ENCODE measurements at places on chromosomes 1 and 21. TPM values are rescaled to one million over a fixed set of nuclear protein-coding genes. Genes with fewer than 3 reads are reported as not detected.

DNA sequence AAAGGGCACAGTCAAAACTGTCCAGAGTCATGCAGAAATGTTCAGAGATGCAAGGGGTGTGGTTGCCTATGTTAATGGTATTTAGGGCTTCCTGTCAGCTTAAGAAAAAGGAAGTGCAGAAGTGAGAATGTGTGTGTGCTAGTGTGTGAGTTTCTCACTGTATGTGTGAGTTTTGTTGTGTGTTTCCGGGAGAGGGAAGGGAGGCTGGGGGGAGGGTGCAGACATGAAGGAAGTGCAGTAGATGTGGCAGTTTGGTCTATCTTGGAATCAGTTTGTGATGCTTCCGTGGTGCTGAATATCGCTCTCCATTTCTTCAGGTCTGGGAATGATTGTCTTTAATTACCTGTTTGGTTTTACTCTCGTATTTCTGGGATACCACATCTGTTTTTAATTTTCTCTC, 16.5 kb upstream of the ATP6V1G3 start:
- no peaks in the 10 kb centered on the region for H3K36me3 ChIP-seq
- DNase-seq = peak; percentile 24
- no peaks in the 10 kb centered on the region for H3K27me3 ChIP-seq
- H3K4me3 ChIP-seq = no peak overlapping the region

GRCh38 chr1:247408100-247408499, 7.9 kb upstream of the NLRP3 start:
- H3K27ac ChIP-seq = no peak overlapping the region
- H3K27me3 ChIP-seq = no peaks in the 10 kb centered on the region
- peaks cover 51% of the 10 kb centered on the region for H3K4me1 ChIP-seq
- H3K36me3 ChIP-seq = no peaks in the 10 kb centered on the region

DNA sequence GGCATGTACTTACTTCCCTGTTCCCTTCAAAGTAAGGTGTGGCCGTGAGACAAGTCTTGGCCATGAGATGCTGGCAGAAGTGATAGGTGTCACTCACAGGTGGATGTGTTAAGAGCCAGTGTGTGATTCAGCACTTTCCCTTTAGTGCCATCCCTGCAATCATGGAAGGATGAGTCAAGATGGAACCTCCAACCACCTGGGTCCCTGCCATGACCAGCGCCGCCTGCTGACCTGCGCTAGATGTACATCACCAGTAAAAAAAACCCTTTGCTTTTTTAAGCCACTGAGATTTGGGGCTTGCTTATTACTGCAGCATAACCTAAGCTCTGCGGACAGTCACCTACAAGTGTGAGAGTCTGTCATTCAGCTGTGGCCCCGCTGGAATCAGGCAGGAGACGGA, 71.7 kb downstream of the TOMM20 start:
- no peak for DNase-seq
- no peaks in the 10 kb centered on the region for H3K36me3 ChIP-seq
- H3K4me3 ChIP-seq = no peak overlapping the region
- H3K27ac ChIP-seq = no peak overlapping the region
- H3K4me1 ChIP-seq = no peaks in the 10 kb centered on the region
- H3K27me3 ChIP-seq = no peaks in the 10 kb centered on the region

GRCh38 chr21:14223365-14223764, 7.4 kb downstream of the RBM11 start:
- H3K4me3 ChIP-seq = no peak overlapping the region
- H3K4me1 ChIP-seq = no peaks in the 10 kb centered on the region
- H3K36me3 ChIP-seq = no peaks in the 10 kb centered on the region
- H3K27ac ChIP-seq = no peak overlapping the region
- DNase-seq = no peak
- no peaks in the 10 kb centered on the region for H3K27me3 ChIP-seq

GRCh38 chr21:35988416-35989137, 71.7 kb downstream of the SETD4 start:
- no peak overlapping the region for H3K27ac ChIP-seq
- H3K27me3 ChIP-seq = no peaks in the 10 kb centered on the region
- H3K4me3 ChIP-seq = no peak overlapping the region
- H3K36me3 ChIP-seq = no peaks in the 10 kb centered on the region
- no peak for DNase-seq

DNA sequence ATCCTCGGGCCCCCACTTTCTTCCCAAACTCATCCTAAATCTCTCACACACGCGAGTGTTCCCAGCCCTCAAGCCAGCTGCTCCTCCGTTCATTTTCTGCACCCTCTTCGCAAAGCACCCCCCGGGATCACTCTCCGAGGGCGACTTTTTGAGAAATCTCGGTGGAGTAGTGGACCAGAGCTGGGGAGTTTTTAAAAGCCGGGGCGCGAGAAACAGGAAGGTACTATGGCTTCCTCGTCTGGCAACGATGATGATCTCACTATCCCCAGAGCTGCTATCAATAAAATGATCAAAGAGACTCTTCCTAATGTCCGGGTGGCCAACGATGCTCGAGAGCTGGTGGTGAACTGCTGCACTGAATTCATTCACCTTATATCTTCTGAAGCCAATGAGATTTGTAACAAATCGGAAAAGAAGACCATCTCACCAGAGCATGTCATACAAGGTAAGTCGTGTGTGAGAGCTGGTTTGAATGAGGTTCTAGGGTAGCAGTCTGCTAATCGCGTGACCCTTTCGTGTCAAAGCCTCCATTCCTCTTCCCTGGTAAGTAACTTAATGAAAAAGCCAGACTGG, 800 bp downstream of the DR1 start:
- H3K4me1 ChIP-seq = peaks cover 34% of the 10 kb centered on the region
- H3K36me3 ChIP-seq = no peaks in the 10 kb centered on the region
- H3K27ac ChIP-seq = peak overlapping the region; percentile 92
- DNase-seq = peak; percentile 18
- no peaks in the 10 kb centered on the region for H3K27me3 ChIP-seq

DNA sequence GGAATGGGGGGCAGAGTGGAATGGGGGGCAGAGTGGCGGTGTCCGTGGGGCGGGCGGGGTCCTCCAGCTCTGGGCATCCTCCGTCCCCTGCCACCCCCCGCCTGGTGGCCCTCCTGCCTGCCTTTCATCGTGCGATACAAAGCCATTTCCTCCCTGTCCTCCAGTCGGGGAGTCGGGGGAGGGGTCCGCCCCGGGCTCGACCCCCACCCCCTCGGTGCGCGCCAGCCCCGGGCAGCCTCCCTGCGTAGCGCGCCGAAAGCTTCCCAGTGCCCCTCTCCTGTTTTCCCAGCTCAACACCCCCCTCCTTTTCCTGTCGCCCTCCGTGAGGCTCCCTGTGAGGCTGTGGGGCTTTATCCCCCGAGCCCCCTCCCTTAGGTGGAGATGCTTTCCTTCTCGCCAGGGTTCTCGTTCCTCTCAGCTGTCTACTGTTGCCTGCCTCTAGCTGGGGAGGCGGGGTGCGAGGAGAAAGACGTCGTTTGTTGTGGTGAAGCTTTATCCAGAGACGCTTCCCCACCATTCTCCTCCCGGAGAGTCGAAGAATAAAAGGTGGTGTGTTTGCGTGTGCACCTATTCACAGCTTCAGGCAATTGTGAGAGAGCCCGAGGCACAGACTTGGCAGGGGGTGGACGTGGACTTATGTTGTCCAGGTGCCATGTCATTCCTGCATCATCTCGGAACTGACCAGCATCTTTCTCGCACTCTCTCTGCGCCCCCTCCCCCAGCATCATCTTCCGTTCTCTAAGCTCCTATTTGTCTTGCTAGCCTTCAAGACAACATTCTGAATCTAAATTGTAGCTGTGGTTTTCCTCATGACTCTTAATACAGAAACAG, 848 bp downstream of the DNM3 start:
- DNase-seq = peak; percentile 17
- no peaks in the 10 kb centered on the region for H3K36me3 ChIP-seq
- H3K4me3 ChIP-seq = peak overlapping the region; percentile 90

- H3K4me3 ChIP-seq = no peak overlapping the region
- H3K4me1 ChIP-seq = no peaks in the 10 kb centered on the region
- no peaks in the 10 kb centered on the region for H3K27me3 ChIP-seq
- no peaks in the 10 kb centered on the region for H3K36me3 ChIP-seq
- no peak overlapping the region for H3K27ac ChIP-seq
Measured at GRCh38 chr21:44891631-44892031, 18.1 kb upstream of the PTTG1IP start.

- H3K4me3 ChIP-seq = no peak overlapping the region
- H3K4me1 ChIP-seq = peaks cover 6% of the 10 kb centered on the region
- H3K27ac ChIP-seq = no peak overlapping the region
- no peaks in the 10 kb centered on the region for H3K27me3 ChIP-seq
- no peaks in the 10 kb centered on the region for H3K36me3 ChIP-seq
Measured at GRCh38 chr1:7422966-7423365, 348.1 kb upstream of the VAMP3 start.

- no peak for DNase-seq
- no peaks in the 10 kb centered on the region for H3K36me3 ChIP-seq
- no peaks in the 10 kb centered on the region for H3K4me1 ChIP-seq
- peaks cover 30% of the 10 kb centered on the region for H3K27me3 ChIP-seq
- no peak overlapping the region for H3K4me3 ChIP-seq
- H3K27ac ChIP-seq = no peak overlapping the region
Measured at GRCh38 chr1:202671399-202671798, 38.9 kb downstream of the SYT2 start.

DNA sequence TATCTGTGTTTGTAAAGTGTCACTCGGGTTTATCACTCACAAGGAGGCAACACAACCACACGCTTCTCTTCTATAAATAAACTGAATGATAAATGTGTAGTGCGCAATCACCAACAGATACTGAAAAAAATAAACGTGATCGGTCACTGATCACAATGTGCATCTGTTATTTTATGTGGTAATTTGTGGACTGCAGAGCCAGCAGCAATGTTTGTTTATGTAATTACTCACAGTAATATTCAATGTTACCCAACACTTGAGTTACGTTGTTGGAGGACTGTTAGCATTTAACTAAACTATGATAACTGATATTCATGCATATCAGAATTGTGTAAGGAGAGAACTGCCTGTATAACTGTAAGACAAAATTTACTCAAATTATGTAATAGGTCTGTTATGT, 129.6 kb downstream of the USH2A start:
- H3K36me3 ChIP-seq = no peaks in the 10 kb centered on the region
- no peak overlapping the region for H3K27ac ChIP-seq
- H3K4me3 ChIP-seq = no peak overlapping the region
- no peaks in the 10 kb centered on the region for H3K27me3 ChIP-seq

DNA sequence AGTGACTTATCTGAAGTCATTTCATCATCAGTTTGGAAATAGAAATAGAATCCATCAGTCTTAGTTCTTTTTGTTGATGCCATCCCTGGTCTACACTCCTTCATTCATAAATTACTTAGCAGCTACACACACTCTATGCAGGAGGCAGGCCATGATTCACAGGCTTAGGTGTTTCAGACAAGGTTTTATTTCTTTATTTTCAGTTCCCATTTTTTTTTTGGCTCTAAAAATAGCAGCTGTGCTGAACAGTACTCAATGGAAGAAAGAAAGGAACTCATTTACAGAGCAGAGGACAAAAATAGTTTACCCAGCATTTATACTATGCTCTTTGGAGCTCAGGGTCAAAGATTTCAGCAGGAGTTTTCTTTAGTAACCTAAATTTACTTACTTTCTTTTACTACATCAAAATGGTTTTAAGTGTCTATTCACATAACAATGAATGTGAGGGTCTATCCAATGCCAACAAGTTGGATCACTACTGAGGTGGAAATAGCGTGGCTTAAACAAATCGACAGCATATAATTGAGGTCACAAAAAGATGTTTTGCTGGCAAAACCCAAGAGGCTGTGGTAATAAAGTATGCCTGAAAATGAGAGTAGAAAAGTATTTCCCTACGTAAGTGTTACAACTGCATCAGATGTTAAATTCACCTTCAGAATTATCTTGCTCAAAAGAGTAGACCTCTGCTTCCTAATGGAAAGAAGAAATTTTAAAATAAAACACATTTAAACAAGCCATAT, 7.7 kb downstream of the KRTAP19-8 start:
- no peak for DNase-seq
- no peak overlapping the region for H3K27ac ChIP-seq
- no peaks in the 10 kb centered on the region for H3K27me3 ChIP-seq
- H3K4me3 ChIP-seq = no peak overlapping the region

- peaks cover 10% of the 10 kb centered on the region for H3K4me1 ChIP-seq
- DNase-seq = no peak
- H3K4me3 ChIP-seq = no peak overlapping the region
- no peak overlapping the region for H3K27ac ChIP-seq
Measured at GRCh38 chr1:225461533-225462428, 33.9 kb upstream of the LBR start.

GRCh38 chr21:33755354-33755753, 113.1 kb downstream of the ITSN1 start:
- DNase-seq = no peak
- no peaks in the 10 kb centered on the region for H3K27me3 ChIP-seq
- no peak overlapping the region for H3K4me3 ChIP-seq
- peaks cover 3% of the 10 kb centered on the region for H3K4me1 ChIP-seq
- no peak overlapping the region for H3K27ac ChIP-seq
- no peaks in the 10 kb centered on the region for H3K36me3 ChIP-seq

GRCh38 chr1:12461754-12462153, 156.3 kb downstream of the DHRS3 start:
- no peak overlapping the region for H3K4me3 ChIP-seq
- H3K4me1 ChIP-seq = peaks cover 32% of the 10 kb centered on the region
- H3K36me3 ChIP-seq = peaks cover 3% of the 10 kb centered on the region
- H3K27me3 ChIP-seq = no peaks in the 10 kb centered on the region

GRCh38 chr1:220045356-220046051, 801 bp downstream of the EPRS1 start:
- no peaks in the 10 kb centered on the region for H3K4me1 ChIP-seq
- H3K36me3 ChIP-seq = no peaks in the 10 kb centered on the region
- DNase-seq = no peak
- H3K4me3 ChIP-seq = peak overlapping the region; percentile 67

DNA sequence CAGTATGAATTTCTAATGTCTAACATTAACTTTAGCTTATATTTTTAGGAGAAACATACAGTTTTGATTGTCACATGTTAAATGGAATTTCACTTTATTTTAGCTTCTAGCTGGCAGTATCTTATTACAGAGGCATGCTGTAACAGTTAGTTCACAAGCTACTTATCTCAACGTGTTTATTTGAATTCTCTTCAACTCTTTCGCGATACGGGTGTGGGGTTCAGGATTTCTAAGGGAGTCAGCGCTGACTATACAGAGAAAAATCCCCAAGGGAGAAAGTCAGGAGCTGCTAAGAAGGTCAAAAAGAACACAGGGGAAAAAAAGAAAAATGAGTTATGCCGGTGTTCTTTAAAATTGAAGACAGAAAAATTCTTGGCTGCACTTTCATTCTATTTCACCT, 296.2 kb downstream of the VAV3 start:
- H3K4me3 ChIP-seq = no peak overlapping the region
- no peaks in the 10 kb centered on the region for H3K36me3 ChIP-seq
- no peaks in the 10 kb centered on the region for H3K4me1 ChIP-seq
- no peaks in the 10 kb centered on the region for H3K27me3 ChIP-seq

GRCh38 chr21:44366586-44367211, 13.3 kb downstream of the TRPM2 start:
- no peaks in the 10 kb centered on the region for H3K36me3 ChIP-seq
- no peak overlapping the region for H3K27ac ChIP-seq
- H3K27me3 ChIP-seq = peaks cover 11% of the 10 kb centered on the region
- H3K4me1 ChIP-seq = peaks cover 4% of the 10 kb centered on the region
- DNase-seq = no peak
- H3K4me3 ChIP-seq = no peak overlapping the region

- no peak overlapping the region for H3K27ac ChIP-seq
- H3K4me3 ChIP-seq = peak overlapping the region; percentile 35
- peaks cover 3% of the 10 kb centered on the region for H3K4me1 ChIP-seq
- H3K36me3 ChIP-seq = no peaks in the 10 kb centered on the region
- H3K27me3 ChIP-seq = peaks cover 17% of the 10 kb centered on the region
- DNase-seq = peak; percentile 46
Measured at GRCh38 chr1:181189691-181190363, 101.3 kb downstream of the IER5 start.

Gene LCE7A
- not detected for total RNA-seq

Gene OR2G2
- not detected for total RNA-seq

Gene GPR52
- total RNA-seq = 1.9 TPM

Gene ALG14
- 0.56 TPM for total RNA-seq
